ENCODE measurements at places on chromosomes 11 and 22. TPM values are rescaled to one million over a fixed set of nuclear protein-coding genes. Genes with fewer than 3 reads are reported as not detected.

ANKK1 gene
- polyA plus RNA-seq = 0.27 TPM

APLNR gene
- polyA plus RNA-seq = 22.8 TPM

RIC8A gene
- polyA plus RNA-seq = 64.2 TPM

ASPHD2 gene
- 0.88 TPM for polyA plus RNA-seq

GRCh38 chr11:27186580-27186979, 146.0 kb downstream of the BBOX1 start:
- DNase-seq = no peak

DNA sequence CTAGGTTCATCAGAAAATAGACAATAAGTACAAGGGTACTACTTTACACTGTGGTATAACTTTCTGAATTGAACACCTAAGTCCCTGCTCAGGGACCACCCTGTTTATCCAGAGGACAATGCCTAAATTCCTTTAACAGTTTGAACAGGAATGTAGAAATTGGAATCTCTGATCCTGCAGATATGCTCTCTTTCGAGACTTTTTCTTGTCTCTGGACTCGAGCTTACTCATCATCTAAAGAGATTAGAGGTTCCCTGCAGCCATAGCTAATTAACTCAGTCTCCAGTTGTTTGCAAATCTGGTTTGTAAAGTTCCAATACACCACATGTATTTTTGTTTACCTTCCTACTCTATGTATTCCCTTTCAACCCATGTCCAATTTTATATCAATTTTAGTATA, 1.0 kb downstream of the HOATZ start:
- no peak for DNase-seq

DNA sequence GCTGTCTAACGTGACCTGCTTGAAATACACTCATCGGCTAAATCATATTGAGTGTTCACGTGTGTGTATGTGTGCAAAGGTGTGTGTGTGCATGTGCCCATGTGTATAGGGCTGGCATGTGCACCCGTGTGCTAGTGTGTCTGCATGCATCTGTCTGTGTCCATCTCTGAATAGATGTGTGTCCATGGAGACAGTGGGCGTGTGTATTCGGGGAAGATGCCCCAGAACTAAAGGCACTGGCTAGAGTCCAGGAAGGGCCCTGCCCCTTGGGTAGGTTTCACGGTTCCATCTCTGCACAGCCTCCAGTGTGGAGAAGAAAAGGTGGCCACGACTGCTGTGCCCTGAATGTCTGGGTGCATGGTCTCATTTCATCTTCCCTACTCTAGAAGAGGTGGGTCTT, 220.3 kb downstream of the MN1 start:
- DNase-seq = no peak
